Spleen (tissue), 13 donors: ENCODE measurements at places on chromosomes 1 and 21.

DNA sequence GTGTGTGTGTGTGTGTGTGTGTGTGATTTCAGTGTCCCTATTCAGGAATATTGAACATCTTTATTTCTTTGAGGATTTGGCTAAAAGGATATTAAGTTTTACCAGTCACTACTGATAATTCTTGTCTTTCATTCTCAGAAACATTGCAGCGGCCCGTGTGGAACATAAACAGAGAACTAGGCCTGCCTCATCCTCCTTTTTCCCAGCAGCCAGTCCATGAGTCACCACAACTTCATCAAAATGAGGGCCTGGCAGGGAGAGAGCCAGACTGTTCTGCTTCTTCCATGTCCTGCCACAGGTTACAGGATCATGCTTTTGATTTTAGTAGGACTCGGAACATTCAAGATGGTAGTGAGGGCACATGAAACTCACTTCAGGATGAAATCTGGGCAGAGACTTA, 50.7 kb downstream of the LRIG2 start:
- no peak for DNase-seq

DNA sequence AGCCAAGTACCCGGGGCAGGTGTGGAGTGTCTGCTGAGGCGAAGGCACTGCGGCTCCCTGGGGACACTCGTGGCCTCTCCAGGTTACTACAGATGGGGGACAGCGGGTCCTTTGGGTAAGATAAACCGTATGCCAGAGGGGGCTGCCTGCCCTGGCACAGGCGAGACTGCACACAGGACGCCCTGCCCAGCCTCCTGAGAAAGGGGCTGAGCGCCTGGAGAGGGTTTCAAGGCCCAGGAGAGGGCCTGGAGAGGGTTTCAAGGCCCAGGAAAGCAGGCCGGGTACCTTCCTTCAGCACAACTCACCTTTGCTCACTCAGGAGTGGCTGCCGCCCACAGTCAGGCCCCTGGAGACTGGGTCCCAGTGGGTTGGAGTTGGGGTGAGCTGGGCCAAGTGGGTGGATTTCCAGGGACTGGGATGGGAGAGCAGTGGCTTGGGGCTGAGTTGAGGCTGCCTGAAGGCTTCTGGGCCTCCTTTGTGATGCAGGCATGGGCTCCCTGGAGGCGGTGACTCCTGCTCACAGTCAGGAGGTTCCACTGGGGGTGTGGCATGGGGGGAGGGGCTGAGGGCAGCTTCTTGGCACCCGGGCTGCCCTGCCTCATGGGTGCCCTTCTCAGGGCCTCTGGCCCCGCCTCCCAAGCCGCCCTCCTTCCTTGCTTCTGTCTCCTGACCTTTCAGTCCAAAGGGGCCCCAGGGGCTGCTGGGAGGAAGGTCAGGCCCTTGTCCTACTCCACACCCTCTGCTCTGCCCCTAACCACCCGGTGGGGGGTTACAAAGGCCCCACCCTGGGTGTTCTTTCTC, at the start of gene MMEL1:
Gene MMEL1 (minus strand): TSS at position 456 of the 801 bp plus-strand sequence. CDS start 3,532 bp downstream, outside the sequence.
- peak; percentile 65 for DNase-seq

DNA sequence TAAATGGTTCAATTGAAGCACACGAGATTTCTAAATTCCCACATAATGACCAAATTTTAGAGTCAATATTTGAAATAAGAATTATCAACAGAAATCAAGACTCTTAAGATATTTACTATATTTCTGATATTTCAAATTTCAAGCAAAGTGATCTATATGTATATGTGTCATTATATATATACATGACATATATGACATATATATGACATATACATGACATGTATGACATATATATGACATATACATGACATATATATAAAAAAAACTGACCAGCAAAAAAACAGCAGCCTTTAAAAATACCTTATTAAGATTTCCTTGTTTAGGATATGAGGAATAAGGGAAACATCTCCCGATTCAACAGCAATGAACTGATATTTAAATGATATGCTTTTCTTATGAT, 266.2 kb downstream of the FAF1 start:
- DNase-seq = no peak

DNA sequence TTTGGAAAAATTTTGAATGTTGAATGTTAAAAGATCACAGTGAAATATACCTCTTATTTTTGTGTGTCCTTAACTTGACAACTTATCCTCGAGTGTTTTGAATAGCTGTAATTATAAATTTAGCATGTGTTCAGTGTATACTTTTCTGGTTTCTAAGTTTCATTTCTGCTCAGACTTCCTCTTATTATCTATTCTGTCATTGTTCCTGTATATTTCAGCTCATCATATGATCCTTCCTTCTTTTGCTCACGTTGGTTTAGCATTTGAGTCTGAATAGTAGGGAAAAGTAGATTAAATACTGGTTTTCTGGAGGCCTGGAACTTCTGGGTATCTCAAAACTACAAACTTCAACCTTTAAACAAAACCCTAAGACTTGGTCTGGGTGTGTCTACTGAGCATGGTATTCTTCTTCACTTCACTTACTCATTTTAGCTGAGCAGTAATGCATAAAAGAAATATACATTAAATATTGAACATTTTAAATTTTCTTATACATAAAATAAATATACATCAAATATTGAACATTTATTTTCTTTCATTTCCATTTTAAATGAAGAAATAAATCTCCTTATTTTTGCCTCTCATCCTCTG, 3.3 kb upstream of the ATP6V1G3 start:
- no peak for DNase-seq

GRCh38 chr1:87398641-87399040, 70.0 kb downstream of the LMO4 start:
- DNase-seq = no peak

- no peak for DNase-seq
These were observed 76.0 kb downstream of the CAMK2N1 start for GRCh38 chr1:20409971-20410370.

GRCh38 chr21:34892209-34892608, 156.9 kb downstream of the RUNX1 start:
- DNase-seq = no peak
